Lower lobe of right lung (tissue), 2 donors: ENCODE measurements at places on chromosomes 6 and 20. TPM values are rescaled to one million over a fixed set of nuclear protein-coding genes. Genes with fewer than 3 reads are reported as not detected.

Gene WFDC5
- 1.6 TPM for total RNA-seq

Gene BPIFB4
- total RNA-seq, result not detected

Gene SCRT2
- not detected for total RNA-seq

Gene ID4
- 27.8 TPM for total RNA-seq

Gene DZANK1
- 3.4 TPM for total RNA-seq

Gene CST2
- not detected for total RNA-seq

Gene ULBP1
- total RNA-seq, result 2.0 TPM

Gene PTCRA
- 9.8 TPM for total RNA-seq

Gene KHDRBS2
- total RNA-seq, result 10.9 TPM

Gene ECT2L
- total RNA-seq, result 3.9 TPM

Gene ARMC2
- total RNA-seq, result 10.8 TPM

Gene GSTA4
- 63.4 TPM for total RNA-seq

Gene PLA2G7
- total RNA-seq, result 20.0 TPM

Gene CCN5
- total RNA-seq, result 42.3 TPM

Gene FRS3
- total RNA-seq, result 5.9 TPM

Gene CNR1
- 21.1 TPM for total RNA-seq

Gene MACROD2
- total RNA-seq, result 73.0 TPM

Gene OXT
- total RNA-seq, result not detected

Gene LGSN
- 1.7 TPM for total RNA-seq

Gene TGM3
- 0.32 TPM for total RNA-seq

Gene BTNL2
- not detected for total RNA-seq

Gene SEL1L2
- not detected for total RNA-seq

Gene ARMC12
- total RNA-seq, result not detected

Gene BNIP5
- not detected for total RNA-seq

Gene CST4
- not detected for total RNA-seq

Gene RFX6
- not detected for total RNA-seq

Gene COX4I2
- total RNA-seq, result 17.1 TPM

Gene ITCH
- 57.5 TPM for total RNA-seq

Gene PCNA
- total RNA-seq, result 48.1 TPM

Gene FAM184A
- 15.9 TPM for total RNA-seq

Gene GTSF1L
- not detected for total RNA-seq

Gene CTCFL
- total RNA-seq, result not detected

Gene GPX5
- not detected for total RNA-seq

Gene SLC16A10
- total RNA-seq, result 11.9 TPM

Gene LPA
- 0.30 TPM for total RNA-seq

Gene CST5
- total RNA-seq, result not detected

Gene FAXC
- 4.3 TPM for total RNA-seq

Gene MUCL3
- total RNA-seq, result 5.3 TPM

Gene ADTRP
- 42.5 TPM for total RNA-seq

Gene SLC22A1
- 2.6 TPM for total RNA-seq

Gene PRRC2A
- total RNA-seq, result 133 TPM

Gene PM20D2
- total RNA-seq, result 8.1 TPM

Gene ZSWIM1
- 9.6 TPM for total RNA-seq

Gene ME1
- 12.9 TPM for total RNA-seq

Gene TMEM74B
- 15.8 TPM for total RNA-seq

Gene GINS1
- total RNA-seq, result 0.92 TPM

Gene COL9A3
- total RNA-seq, result 0.89 TPM

Gene PEX7
- 5.6 TPM for total RNA-seq

Gene ZNF311
- total RNA-seq, result 1.6 TPM

Gene METTL24
- total RNA-seq, result 2.8 TPM

Gene GSTA3
- 2.1 TPM for total RNA-seq

Gene GHRH
- not detected for total RNA-seq

Gene HAO1
- total RNA-seq, result not detected

Gene CRYBG1
- total RNA-seq, result 27.9 TPM

Gene FOXQ1
- 7.5 TPM for total RNA-seq

Gene PXDC1
- 50.9 TPM for total RNA-seq
